ENCODE measurements at places on chromosomes 16 and 17.

DNA sequence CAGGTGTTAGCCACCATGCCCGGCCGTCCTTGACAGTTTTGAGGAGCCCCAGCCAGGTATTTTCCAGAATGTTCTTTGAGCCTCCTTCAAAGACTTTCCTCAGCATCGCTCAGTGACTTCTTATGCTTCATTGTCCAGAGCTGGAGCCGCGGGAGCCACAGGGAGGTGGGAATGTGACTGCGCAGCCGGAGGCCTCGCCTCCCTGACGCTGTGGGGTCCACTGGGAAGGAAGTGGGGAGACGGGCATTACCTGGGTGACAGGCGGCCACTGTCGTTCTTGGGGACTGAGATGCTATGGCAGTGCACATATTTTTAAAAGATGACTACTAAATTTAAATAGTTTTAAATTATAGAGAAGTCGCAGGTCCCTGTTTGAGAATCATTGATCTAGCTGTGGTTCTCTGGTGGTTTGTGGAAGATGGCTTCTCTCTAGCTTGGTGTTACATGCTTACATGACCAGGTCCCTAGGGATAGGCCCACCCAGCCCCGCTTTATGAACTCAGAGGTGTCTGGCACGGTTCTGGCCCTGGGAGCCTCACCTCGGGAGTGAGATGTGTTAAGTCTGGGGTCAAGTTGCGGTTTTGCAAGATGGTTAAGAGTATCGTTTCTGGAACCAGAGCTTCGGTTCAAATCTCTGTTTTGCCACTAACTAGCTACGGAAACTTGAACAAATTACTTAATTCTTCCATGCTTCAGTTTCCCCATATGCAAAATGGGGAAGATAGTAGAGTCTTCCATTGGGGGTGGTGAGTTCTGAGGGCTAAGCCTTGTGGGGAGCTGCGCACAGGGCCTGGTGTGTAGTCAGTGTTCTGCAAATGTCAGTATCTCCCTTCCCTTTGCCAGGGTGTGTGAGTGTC lies 53.0 kb downstream of the ATP2C2 start:
- no peak for DNase-seq

DNA sequence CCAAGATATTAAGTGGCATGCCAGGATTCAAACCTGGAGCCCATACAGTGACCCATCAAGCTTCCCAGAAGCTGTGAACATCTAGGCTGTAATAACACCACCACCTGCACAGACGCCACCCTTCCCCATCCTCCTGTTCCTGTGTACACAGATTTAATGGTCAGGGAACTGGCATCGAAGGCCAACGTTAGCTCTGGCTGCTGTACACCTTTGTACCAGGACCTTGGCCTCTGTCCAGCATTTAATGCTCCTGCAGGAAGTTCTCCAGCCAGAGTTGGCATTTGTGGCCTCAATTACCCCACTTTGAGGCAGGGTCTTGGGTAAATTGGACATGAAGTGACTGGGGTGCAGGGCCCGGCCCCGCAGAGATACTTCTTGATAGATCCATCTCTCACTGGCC lies 49.3 kb downstream of the SCNN1B start:
- no peak for DNase-seq

GRCh38 chr16:9824200-9825068 lies 357.8 kb downstream of the GRIN2A start:
- DNase-seq = no peak

- DNase-seq = no peak
These were observed 77.0 kb upstream of the CCL2 start for GRCh38 chr17:34178092-34178491.

- no peak for DNase-seq
These were observed 1.5 kb upstream of the GSE1 start for GRCh38 chr16:85611444-85612190.

DNA sequence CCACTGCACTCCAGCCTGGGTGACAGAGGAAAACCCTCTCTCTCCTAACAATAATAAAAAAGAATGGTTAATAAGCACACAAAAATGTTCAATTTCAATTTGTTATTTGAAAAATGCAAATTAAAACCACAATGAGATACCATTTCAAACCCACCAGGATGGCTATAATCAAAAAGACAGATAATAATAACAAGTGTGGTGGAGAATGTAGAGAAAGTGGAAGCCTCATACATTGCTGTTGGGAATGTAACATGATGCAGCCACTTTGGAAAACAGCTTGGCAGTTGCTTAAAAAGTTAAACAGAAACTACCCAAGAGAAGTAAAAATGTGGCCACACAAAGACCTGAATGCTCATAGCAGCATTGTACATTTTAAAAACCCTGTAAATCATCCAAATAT lies 51.8 kb upstream of the MAP3K14 start:
- DNase-seq = no peak

DNA sequence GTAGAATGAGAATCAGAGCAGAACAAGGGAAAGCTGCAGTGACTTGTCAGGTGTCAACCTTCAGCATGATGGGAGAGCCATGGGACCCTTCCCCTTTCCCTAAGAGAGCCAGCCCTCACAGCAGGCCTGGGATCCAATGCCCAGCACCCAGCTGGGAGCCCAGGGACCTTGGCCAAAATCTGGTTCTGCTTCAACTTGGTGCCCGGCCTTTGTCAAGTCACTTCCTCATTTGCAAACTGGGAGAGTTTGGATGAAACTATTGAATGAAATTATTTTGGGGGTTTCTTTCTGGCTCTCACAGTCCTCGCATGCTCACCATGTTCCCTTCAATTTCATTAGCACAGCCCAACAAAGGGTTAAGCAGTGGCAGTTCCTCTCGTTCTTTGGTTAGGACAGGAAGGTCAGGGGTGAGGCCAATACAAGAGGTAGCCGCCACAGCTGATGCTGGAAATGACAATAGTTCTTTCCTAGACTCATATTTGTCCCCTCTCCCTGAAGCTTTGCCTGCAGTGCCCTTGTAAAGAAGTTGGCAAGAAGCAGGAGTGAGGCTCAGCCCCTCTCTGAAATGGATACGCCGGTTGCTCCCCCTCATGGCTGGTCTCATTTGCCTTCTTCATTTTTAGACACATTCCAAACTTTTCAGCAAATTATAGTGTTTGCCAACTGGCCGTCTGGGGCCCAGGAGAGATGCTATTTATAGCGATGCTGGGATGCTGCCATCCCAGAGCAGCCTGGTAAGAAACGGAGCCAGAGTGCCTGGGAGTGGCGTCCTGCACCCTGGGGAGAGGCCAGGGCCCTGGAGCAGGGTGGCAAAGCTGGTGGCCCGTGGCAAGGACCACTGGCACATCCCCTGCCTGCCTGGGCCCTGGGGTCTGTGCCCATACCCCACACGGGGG lies 34.5 kb upstream of the MEOX1 start:
- DNase-seq = no peak

DNA sequence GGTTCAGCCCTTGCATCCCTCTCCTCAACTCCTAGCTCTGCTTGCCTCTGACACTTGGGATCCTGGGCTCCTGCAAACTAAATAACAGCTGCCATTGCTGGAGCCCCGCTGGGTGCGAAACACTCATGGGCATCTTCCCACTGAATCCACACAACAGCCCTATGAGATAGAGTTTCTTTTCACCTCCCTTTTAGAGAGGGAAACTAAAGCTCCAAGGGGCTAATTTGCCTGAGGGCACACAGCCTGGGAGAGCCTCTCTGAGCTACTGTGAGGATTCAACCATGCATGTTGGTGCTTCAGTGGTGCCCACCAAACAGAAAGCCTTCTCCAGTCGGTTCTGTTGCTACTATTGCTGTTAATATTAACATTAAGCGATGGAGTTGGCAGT lies 4.0 kb downstream of the ACBD4 start:
- DNase-seq = no peak

DNA sequence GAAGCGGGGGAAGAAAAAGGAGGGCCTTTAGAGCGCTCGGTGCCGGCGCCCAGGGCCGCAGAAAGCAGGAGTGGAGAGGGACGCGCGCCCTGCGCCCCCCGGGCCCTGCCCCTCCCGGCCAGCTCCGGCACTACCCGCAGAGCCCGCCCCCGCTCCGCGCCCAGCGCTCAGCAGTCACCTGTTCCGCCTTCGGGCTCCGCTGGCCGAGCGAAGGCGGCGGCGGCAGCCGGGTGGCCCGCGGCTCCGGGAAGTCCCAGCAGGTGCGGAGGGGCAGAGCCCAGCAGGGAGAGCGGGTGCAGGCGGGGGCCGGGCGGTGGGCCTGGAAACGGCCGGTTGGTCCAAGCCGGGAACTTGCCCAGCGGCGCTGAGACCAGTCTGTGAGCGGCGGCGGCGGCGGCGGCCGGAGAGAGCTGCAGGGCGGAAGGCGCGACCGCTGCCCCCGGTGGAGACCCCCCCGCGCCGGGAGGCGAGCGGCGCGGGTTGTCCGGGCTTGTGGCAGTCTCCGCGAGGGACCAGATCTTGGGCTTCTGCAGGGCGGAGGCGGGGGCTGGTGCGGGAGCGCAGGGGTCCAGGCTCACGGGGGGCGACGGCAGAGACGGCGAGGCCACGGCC lies 2.2 kb downstream of the IRX3 start:
- no peak for DNase-seq

All from brain pericyte (primary cell).